ENCODE measurements at places on chromosomes 4 and X.

DNA sequence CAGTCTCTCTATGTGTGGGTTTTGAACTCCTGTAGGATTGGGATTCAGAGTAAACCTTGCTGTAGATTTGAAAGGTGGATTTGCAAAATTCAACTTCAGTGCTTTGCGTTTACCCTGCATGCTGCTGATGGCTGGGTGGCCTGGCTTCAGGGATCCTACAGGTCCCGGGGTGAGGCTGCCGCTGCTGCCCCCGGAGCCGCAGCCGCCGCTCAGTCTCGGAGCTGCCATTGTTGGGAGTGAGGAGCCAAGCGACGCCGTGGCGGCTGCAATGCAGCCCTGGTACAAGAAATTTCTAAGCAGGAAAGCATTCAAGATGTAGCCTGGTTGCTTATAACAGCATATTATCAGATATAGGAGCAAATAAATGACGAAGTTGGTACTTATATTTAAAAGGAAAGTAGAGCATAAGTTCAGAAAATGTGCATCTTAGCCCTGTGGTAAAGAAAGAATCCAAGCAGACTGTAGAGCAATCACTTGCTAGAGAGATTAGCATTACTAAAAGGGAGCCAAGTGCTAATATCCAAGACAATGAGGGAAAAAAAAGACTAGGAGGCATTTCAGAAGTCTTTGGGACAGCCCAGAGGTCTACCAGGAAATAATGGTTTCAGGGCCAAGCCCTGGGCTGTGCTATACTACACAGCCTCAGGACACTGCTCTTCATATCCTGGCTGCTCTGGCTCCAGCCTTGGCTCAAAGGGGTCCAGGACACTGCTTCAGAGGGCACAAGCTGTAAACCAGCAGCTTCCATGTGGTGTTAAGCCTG is 36.9 kb upstream of the CHIC1 start:
- ATAC-seq = no peak

DNA sequence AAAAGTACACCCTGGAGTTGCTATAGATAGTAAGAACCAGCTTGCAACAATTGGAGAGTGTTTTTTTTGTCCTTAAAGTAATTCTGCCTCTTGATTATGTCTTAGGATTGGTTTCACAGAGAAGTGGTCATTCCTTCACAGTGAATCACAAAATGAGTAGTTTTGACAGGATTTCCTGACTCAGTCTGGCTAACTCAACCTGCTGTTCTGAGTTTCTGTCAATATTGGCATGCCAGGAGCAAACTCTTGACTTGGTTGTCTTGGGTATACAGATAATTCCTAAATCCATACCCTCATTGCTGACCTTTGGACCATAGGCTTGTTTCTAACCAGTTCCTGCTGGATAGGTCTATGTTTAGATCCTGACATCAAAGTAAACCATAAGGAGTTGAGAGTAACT is 9.4 kb downstream of the FHIP1A start:
- no peak for ATAC-seq

GRCh38 chr4:85610450-85610849 is 135.5 kb downstream of the ARHGAP24 start:
- ATAC-seq = no peak

GRCh38 chrX:18995221-18995620 is 11.3 kb upstream of the PHKA2 start:
- no peak for ATAC-seq

DNA sequence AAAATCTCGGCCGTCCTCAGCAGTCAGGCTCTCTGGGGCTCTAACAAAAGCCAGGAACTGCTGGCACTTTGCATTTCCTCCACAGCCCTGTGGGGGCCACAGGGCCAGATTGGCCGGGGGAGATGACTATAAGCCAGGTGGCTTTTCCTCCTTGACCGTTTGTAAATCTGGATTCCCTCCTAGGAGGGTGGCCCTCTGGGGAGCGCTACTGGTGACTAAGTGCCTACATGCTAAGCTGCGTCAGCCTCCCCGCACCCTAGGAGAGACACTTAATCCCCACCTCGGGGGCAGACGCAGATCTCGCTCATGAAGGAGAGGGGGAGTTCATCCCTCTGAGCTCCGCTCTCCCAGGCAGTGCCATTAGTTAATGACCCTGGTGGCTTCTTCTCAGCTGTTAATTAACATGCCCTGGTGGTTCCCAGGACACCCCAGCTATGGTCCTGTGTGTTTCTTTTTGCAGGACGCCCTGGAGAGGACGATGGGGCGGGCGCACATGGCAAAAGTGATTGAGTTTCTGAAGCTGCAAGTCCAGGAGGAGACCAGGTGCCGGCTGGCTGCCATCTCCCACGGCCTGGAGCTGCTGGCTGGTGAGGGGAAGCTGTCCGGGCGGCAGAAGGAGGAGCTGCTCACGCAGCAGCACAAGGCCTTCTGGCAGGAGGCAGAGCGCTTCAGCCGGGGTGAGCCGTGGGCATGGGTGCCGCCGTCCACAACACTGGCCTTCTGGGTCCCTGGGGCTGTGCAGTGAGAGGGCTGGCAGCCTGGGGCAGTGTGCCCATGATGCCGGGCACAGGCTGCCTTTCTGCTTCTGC is 41.6 kb downstream of the EVC start:
- no peak for ATAC-seq

DNA sequence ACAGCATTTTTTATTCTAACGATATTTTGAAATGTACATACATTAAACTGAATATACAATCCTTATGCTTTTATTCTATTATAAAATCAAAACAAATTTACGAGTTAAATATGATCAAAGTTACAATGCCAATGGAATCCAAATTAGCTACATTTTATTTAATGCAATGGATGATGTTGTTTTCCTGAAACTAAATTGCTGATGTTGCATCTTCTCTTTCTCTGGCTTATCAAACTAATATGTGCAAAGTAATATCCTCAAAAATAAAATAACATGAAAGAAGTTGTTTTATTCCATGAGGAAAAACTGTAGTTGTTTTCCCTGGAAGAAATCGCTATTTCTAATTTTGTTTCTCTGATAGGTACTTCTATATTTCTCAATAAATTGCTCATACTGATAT is 106.8 kb downstream of the ASB9 start:
- no peak for ATAC-seq
